ENCODE measurements at places on chromosomes 16 and 17.

DNA sequence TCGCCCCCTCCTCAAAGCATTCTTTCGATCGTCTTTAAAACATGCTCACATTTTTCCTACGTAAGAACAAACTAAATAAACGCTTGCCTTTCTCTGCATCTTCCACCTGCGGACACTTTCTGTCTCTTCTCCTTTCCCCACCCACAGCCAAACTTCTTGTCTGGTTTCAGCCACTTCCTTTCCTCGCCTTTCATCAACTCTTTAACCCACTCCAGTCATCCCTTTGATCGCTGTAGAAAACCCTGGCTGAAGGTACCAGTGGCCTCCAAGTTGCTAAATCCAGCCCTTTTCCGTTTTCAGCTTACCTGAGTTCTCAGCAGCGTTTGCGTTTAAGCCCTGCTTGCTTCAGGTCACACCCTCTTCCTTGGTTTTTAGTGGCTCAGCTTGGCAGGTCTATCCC is 483 bp downstream of the RPA1 start:
- peak; percentile 60 for DNase-seq

- no peak for DNase-seq
Observed at GRCh38 chr17:82238472-82239201, 9.8 kb downstream of the SLC16A3 start.

DNA sequence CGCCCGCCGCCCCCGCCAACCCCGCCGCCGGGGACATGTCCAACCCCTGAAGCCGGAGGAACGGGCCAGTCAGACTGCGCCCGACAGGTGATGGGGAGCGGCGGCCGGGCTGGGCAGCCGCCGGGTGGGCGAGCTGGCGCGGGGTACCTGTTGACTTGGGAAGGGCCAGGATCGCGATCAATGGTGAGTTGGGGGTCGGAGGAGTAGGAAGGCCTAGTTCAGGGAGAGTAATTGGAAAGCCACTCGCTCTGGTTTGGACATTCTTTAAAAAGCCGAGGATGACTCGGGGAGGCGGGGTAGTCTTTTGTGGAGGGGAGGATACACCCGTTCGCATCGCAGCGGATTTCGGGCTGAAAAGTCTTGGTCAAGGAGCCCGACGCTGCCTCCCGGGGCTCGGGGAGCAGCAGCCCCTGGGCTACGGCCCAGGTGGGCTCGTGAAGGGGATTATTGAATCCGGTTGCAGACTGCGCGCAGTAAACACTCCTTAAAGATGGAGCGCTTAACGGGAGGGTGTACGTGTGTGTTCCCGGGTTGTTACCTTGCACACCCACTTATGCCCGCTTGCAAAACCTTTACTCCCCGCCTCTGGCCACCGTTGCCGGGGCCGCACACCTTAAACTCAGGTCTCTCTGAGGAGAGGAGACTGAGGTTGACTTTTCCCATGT is 123.8 kb downstream of the GOSR1 start:
- peak; percentile 49 for DNase-seq

DNA sequence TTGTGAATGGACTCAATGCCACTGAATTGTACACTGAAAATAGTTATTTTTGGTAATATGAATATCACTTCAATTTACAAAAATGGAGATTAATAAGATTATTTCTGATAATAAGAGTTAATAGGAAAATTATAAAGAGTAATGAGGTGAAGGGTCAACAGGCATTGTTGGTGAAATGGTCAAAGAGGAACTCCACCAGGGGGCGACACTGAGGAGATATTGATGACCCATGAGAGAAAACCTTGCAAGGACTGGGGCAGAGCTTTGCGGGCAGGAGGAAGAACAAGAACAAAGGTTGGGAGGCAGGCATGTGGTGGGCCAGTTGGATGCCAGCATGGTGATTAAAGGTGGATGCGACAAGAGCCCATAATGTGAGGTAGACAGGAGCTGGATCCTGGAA is 74.0 kb upstream of the XYLT1 start:
- peak; percentile 53 for DNase-seq

DNA sequence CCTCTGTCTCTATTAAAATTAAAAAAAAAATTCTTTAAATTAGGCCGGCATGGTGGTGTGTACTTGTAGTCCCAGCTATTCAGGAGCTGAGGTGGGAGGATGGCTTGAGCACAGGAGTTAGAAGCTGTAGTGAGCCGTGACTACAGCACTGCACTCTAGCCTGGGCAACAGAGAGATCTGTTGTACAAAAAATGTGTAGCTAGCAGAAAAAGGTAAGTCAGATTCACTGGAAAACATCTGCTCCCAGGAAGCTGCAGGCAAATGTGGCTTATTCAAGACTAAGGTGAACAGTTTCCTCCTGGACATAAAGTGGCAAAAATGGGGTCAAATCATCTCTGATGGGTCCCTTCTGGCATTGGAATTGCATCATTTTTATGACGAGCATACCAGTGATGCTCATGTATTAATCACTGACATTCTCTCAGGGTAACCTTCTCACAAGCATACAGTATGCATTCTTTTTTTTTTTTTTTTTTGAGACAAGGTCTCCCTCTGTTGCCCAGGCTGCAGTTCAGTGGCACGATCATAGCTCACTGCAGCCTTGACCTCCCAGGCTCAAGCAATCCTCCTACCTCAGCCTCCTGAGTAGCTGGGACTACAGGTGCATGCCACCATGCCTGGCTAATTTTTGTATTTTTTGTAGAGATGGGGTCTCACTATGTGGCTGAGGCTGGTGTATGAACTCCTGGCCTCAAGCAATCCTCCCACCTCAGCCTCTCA is 48.7 kb downstream of the CPPED1 start:
- no peak for DNase-seq

GRCh38 chr16:54175552-54176375 is 110.8 kb downstream of the IRX3 start:
- DNase-seq, result no peak

DNA sequence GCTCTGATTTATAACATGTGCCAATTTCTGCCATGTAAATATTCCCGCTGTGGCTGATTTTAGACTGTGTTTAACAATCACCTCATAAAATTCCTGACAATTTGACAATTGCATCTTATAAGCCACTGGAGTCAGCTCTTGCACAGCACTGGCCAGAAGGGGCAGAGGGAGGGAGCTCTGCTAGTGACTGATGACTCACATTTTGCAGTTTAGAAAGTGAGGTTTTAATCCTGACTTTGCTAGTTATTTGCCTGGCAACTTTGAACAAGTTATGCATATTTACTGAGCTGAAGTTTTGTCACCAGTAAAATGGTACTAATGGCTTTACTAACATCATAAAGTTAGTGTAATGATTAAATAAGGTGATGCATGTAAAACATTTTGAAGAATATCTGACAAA is 452.3 kb downstream of the CNTNAP4 start:
- DNase-seq, result peak; percentile 11

- DNase-seq, result no peak
Observed at GRCh38 chr17:68314916-68315535, 23.7 kb downstream of the ARSG start.

- DNase-seq, result no peak
Observed at GRCh38 chr16:84524346-84524920, 20.0 kb upstream of the MEAK7 start.

DNA sequence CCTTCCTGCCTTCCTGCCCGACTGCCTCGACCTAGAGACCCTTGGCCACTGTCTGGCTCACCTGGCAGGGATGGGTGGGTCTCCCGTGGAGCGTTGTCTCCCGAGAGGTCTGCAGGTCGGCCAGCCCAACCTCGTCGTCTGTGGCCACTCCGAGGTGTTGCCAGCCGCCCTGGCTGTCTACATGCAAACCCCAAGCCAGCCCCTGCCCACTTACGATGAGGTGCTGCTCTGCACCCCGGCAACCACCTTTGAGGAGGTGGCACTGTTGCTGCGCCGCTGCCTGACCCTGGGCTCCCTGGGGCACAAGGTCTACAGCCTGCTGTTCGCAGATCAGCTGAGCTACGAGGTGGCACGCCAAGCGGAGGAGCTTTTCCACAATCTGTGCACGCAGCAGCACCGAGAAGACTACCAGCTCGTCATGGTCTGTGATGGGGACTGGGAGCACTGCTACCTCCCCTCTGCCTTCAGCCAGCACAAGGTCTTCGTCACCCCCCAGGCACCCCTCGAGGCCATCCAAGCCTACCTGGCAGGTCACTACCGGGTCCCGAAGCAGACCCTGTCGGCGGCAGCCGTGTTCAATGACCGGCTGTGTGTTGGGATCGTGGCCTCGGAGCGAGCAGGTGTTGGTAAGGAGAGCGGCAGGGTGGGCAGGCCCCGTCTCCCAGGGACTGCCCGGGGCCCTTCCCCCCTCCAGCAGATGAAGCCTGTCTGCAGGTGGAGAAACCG is 75.1 kb upstream of the ENDOV start:
- no peak for DNase-seq

DNA sequence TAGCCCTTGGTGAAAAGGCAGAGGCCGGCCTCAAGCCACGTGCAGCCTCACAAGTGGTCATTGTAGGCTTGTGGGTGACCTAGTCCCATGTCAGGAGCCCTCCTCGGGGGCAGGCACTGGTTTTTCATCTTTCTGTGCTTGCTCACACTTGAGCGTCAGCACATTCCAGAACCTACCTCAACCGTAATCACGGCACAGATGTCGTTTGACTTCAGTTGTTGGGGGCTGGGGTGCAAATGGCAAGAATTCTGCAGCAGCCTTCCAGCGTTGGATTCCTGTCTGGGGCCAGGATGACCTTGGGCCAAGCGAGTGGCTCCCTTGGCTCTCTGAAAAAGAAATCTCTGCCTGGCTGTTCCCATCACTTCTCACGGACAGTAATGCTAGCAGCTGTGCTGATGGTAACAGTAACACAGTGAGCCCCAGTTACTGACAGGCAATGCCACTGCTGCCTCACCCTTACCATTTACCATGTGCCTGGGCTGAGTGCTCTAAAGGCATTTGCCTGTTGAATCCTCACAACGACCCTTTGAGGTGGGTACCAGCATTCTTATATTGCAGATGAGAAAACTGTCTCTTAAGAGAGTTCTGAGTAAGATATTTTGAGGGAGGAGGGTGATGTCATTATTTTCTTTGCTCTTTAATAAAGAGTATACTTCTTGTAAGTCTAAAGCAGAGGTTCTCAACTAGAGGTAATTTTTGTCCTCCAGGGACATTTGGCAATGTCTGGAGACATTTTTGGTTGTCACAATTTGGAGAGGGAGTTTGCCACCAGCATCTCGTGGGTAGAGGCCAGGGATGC is 46.5 kb downstream of the KSR1 start:
- no peak for DNase-seq

- DNase-seq, result peak; percentile 17
Observed at GRCh38 chr16:31456988-31457360, 2.3 kb upstream of the ARMC5 start.

DNA sequence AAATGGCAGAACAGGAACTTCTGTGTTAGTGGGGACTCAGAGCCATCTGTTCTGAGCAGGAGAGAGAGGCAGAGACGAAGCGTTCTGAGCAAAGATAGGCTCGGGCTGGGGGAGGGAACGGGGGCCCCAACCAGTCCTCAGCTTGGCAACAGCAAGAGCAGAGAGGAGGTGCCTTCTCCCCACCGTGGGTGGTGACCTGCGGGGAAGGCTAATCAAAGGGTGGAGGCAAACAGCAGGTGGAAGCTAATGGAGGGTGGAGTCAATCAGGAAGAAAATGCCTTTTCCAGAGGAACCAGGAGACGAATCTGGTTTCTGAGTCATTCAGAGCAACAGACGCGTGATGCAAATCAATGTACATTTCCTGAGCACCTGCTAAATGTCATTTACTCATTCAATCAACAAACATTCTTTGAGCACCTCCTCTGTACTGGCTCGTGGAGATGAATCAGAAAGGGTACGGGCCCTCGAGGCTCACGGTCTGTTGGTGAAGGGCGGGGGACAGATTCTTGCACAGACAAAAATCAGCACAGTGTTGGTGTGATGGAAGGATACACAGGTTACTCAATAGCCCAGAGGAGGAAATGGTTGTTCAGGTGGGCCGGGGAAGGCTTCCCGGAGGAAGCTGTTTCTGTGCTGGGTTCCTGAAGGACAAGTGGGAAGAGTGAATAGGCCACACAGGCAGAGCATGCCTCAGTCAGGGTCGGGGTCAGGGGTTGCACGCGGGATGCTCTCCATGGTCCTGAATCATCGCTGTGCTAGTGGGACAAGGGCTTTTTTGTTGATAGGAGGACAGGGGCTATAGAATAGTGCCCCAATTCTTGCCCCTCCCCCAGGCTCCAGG is 5.7 kb upstream of the SPNS2 start:
- peak; percentile 90 for DNase-seq
